ENCODE measurements at places on chromosomes 6 and 20. TPM values are rescaled to one million over a fixed set of nuclear protein-coding genes. Genes with fewer than 3 reads are reported as not detected.

The SYCP2 gene
- 2.3 TPM for total RNA-seq

The OXT gene
- not detected for total RNA-seq

The TRDN gene
- total RNA-seq = not detected

The REM1 gene
- not detected for total RNA-seq

The EFCAB8 gene
- total RNA-seq = 0.50 TPM

The MAPK13 gene
- total RNA-seq = 11.8 TPM

The GSTA5 gene
- total RNA-seq = not detected

The KCNK5 gene
- not detected for total RNA-seq

The ZNF311 gene
- total RNA-seq = 4.0 TPM

The SUMO4 gene
- 2.0 TPM for total RNA-seq

The PLN gene
- not detected for total RNA-seq

Data from mammary epithelial cell (primary cell).